ENCODE measurements at places on chromosomes 12 and 14.

GRCh38 chr12:30795410-30796312 lies 40.9 kb upstream of the CAPRIN2 start:
- peak; percentile 87 for DNase-seq

GRCh38 chr12:118813778-118814357 lies 167.5 kb upstream of the SRRM4 start:
- DNase-seq = no peak

GRCh38 chr12:67698672-67699581 lies 50.4 kb downstream of the DYRK2 start:
- no peak for DNase-seq

GRCh38 chr12:123948796-123949769 lies 23.5 kb downstream of the CCDC92 start:
- peak; percentile 36 for DNase-seq

DNA sequence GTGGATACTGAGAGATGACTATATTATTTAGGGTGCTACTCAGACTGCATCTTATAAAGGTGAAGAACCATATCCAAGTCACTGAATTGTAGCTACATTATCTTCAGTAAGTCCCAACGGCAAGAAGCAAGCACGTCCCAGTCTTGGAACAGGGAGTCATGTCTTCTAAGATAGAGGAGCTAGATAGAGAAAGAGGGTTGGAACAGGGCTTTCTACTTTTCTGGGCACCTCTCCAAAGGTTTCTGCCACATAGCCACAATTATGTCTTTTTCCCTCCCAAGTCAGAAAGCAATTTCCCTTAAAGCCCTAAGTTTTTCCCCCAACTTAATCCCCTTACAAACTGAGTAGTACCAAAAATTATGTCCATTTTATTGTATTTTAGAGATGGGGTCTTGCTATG lies 22.4 kb downstream of the MAPK1IP1L start:
- DNase-seq = no peak

- no peak for DNase-seq
Measured at GRCh38 chr12:97288531-97288930, 174.1 kb upstream of the RMST start.

DNA sequence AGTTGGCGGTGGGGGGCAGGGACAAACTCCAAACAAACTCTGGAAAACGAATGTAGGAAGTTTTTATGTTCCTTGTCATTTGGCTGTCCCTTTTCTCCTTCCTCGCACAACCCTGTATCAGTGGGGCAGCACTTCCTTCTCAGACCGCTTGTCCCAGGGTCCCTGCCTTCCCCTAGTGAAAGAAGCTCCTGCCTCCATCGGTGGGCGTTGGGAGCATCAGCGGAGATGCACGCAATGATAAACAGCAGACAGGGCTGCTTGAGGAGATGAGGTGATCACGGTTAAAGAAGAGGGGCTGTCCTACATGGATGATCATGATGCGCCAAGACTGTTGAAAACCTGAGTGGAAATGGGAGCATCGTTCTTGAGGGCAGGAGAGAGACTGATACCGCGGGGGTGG lies 620 bp downstream of the C1S start:
- DNase-seq = no peak

GRCh38 chr12:79514730-79515529 lies 175.8 kb downstream of the PAWR start:
- DNase-seq = peak; percentile 31
